ENCODE measurements at places on chromosomes 16 and 17. TPM values are rescaled to one million over a fixed set of nuclear protein-coding genes. Genes with fewer than 3 reads are reported as not detected.

SEPTIN1 gene
- total RNA-seq, result not detected

ARHGAP44 gene
- 19.3 TPM for total RNA-seq

VKORC1 gene
- 227 TPM for total RNA-seq

CRYBA1 gene
- total RNA-seq, result not detected

CALB2 gene
- 0.64 TPM for total RNA-seq

FMNL1 gene
- total RNA-seq, result 10.7 TPM

EXOC3L1 gene
- 11.2 TPM for total RNA-seq

DNA sequence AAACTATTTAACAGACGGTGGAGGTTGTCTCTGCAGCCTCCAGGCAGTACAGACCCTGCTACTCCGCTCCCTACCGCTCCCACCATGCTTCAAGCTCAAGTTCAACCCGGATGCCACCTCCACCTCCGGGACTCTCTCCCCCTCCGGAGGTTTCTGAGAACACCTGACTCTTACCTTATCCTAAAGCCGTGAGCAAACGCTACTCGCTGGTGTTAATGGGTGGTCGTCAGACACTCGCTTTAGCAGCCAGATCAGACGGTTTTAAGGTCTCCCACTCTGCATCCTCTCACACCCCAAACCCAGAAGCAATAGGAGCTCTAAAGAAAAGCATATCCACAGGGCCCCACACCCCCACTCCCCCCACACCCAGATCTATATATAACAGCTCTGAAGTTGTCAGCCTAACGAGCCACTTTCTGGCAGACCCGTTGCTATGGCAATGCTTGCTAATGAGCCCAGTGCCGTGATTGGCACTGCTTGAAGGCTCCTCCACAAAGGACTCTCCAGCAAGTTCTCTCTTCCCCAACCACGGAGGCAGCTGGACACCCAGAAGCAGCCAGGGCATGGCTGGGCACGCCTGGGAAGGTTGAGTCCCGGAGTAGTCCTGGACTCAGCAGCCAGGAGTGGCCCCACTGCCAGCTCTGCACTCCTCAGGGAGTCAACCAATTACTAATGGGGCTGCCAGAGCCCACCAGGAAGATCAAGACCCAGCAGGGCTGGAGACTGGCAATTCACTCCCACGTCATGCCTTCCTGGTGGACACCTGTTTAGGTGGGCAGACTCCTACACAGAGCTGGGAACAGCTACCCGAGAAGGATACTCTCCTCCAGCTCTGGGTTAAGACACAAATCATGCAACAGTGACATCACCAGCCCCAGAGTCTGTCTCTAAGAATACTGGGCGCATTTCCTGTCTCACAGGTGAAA is 121.2 kb upstream of the RCVRN start:
- H3K4me1 ChIP-seq, result no peaks in the 10 kb centered on the region
- H3K27me3 ChIP-seq, result no peaks in the 10 kb centered on the region
- H3K4me3 ChIP-seq, result no peak overlapping the region
- no peaks in the 10 kb centered on the region for H3K36me3 ChIP-seq

DNA sequence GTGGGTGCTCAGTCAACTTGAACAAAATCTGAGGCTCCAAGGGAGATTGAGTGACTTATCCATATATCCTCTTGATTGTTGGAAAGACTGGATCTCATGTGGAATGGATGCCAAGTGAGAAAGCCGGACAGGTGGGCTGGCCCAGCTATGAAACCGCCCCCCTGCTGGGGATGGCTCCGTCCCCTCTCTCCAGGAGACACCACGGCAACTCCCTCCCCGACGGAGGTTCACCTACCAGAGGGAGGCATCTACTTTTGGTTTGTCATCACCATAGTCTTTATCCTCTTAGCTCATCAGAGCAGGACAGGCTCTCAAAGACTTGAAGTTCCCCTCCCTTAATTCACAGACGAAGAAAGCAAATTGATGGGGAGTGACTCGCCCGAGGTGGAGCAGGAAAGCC is 1.8 kb upstream of the ALG1 start:
- H3K4me1 ChIP-seq, result peaks cover 12% of the 10 kb centered on the region
- peak; percentile 54 for DNase-seq
- no peak overlapping the region for H3K27ac ChIP-seq

DNA sequence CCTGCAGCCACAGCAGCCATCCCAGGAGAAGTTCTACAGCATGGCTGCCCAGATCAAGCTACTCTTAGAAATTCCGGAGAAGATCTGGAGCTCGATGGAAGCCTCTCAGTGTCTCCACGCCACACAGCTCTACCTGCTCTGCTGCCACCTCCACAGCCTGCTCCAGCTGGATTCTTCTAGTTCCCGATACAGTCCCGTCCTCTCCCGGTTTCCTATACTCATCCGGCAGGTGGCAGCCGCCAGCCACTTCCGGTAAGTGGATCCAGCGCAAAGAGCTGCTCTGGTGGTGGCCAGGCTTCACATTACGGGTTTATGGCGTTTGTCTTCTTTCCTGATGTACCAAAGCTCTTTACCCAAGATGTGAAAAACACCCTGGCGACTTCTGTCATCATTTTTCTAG is 3.6 kb downstream of the COG1 start:
- H3K36me3 ChIP-seq, result peaks cover 46% of the 10 kb centered on the region
- no peak for DNase-seq
- H3K27me3 ChIP-seq, result no peaks in the 10 kb centered on the region
- H3K27ac ChIP-seq, result no peak overlapping the region
- peaks cover 4% of the 10 kb centered on the region for H3K4me1 ChIP-seq

- no peak overlapping the region for H3K4me3 ChIP-seq
- H3K27ac ChIP-seq, result no peak overlapping the region
Observed at GRCh38 chr16:67441271-67441753, 10.4 kb downstream of the HSD11B2 start.

DNA sequence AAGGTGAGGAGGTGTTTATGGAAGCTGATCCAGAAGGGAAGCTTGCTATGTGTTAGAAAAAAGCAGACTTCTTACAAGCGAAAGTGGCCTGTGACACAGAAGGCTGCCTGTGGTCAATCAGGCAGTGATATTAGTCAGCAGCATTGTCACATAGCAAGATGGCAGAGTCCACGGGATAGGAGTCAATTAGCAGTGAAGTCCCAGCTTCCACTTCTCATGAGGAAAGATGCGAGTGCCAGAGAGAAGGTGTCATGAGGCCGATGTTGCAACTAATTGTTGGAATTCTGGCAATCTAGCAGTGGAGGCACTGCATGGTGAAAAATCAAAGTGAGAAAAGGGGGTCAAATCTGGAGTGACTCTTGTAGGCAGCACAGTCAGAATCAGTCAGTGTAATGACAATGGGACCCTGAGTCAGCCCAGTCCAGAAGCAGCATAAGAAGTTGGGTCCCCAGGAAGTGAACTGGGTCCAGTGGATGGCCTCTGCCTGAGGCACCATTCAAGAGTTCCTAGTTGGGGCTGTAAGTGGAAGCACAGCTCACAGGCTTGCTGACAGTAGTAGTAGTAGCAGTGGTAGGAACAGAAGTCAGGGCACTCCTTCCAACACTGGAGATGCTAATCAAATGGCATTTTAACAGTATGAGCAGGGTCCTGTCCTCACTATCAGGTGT is 85.1 kb downstream of the TNFRSF13B start:
- H3K27ac ChIP-seq, result no peak overlapping the region
- no peak overlapping the region for H3K4me3 ChIP-seq
- no peaks in the 10 kb centered on the region for H3K27me3 ChIP-seq
- H3K36me3 ChIP-seq, result no peaks in the 10 kb centered on the region
- DNase-seq, result no peak

GRCh38 chr17:40498281-40499084 is 2.9 kb downstream of the TNS4 start:
- DNase-seq, result no peak
- no peaks in the 10 kb centered on the region for H3K27me3 ChIP-seq
- H3K4me3 ChIP-seq, result no peak overlapping the region
- H3K27ac ChIP-seq, result peak overlapping the region; percentile 29
- peaks cover 6% of the 10 kb centered on the region for H3K4me1 ChIP-seq

- no peaks in the 10 kb centered on the region for H3K36me3 ChIP-seq
- H3K4me1 ChIP-seq, result no peaks in the 10 kb centered on the region
Observed at GRCh38 chr16:72129976-72130656, 36.5 kb downstream of the DHX38 start.

DNA sequence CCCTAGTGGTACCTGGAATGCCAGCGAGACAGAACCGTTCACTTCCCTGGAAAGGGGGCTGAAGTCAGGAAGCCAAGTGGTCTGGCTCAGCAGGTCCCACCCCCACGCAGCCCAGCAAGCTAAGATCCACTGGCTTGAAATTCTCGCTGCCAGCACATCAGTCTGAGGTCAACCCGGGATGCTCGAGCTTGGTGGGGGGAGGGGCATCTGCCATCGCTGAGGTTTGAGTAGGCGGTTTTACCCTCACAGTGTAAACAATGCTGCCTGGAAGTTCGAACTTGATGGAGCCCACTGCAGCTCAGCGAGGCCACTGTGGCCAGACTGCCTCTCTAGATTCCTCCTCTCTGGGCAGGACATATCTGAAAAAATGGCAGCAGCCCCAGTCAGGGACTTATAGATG is 464.7 kb upstream of the TOM1L1 start:
- DNase-seq, result no peak
- H3K36me3 ChIP-seq, result no peaks in the 10 kb centered on the region
- H3K27me3 ChIP-seq, result no peaks in the 10 kb centered on the region
- no peak overlapping the region for H3K4me3 ChIP-seq

DNA sequence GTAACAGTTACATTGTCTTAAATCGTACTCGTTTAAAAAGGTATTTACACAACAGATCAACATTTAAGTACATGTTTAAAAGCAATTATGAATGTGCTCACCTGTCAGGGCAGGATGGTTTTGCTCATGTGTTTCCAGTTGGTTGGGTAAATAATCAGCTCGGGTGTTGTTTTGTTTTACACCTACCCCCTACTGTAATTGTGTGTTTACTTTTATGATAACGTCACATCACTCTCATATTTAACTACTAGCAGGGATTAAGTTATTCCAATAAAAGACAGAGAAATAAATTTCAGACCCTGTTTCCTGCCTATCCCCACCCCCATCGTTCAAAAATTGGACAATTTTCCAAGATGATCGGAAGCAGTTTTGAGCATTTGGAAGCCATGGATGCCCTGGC is 390.2 kb downstream of the SEC14L1 start:
- DNase-seq, result no peak
- H3K36me3 ChIP-seq, result no peaks in the 10 kb centered on the region
- no peaks in the 10 kb centered on the region for H3K27me3 ChIP-seq
- H3K4me1 ChIP-seq, result no peaks in the 10 kb centered on the region
- H3K27ac ChIP-seq, result no peak overlapping the region
- no peak overlapping the region for H3K4me3 ChIP-seq

- H3K4me3 ChIP-seq, result no peak overlapping the region
- H3K36me3 ChIP-seq, result no peaks in the 10 kb centered on the region
- no peak for DNase-seq
- peak overlapping the region; percentile 82 for H3K27ac ChIP-seq
Observed at GRCh38 chr16:67672739-67673662, 6.4 kb downstream of the C16orf86 start.

DNA sequence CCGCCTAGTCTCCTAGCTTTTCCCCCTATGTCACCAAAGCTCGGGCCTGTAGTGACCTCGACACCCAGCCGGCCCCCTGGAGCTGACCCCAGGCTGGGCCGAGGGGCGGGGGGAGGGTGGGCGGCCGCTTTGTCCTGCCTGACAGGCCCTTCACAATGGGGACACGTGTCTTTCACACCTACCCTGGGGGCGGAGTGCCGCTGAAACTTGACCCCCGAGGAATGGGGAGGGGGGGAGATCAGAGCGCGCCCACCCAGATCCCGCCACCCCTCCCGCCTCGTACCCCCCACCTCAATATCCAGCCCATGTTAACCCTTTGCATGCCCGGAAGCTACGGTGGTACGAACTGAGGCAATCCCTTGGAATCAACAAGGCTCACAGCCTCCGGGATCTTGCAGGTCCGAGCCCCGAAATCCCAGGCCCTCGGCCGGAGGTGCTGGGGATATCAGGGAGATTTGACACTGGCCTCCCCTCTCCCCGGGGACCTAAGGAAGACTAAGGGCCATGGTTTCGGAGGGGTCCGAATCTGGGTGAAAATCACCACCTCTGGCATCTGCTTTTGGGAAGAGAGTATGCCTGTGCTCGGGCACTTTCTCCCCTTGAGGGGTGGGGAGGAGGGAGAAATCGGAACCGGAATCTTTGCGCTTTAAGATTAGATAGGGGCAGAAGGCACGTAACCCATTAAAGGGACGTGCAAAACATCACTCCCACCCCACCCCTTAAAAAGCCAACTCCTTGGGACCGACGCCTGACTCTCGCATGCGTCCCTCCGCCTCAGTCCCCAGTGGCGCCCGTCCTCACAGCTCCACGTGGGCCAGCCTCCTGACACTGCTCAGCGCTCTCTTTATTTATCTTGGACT is 2.6 kb downstream of the NOG start:
- H3K27me3 ChIP-seq, result no peaks in the 10 kb centered on the region
- H3K4me1 ChIP-seq, result peaks cover 40% of the 10 kb centered on the region
- no peaks in the 10 kb centered on the region for H3K36me3 ChIP-seq
- H3K4me3 ChIP-seq, result peak overlapping the region; percentile 66
- DNase-seq, result no peak

GRCh38 chr17:65966072-65966695 is 225.7 kb downstream of the CEP112 start:
- no peak for DNase-seq
- no peak overlapping the region for H3K4me3 ChIP-seq
- H3K36me3 ChIP-seq, result no peaks in the 10 kb centered on the region

- no peaks in the 10 kb centered on the region for H3K27me3 ChIP-seq
- H3K4me3 ChIP-seq, result no peak overlapping the region
- H3K36me3 ChIP-seq, result peaks cover 24% of the 10 kb centered on the region
- no peaks in the 10 kb centered on the region for H3K4me1 ChIP-seq
- no peak for DNase-seq
- no peak overlapping the region for H3K27ac ChIP-seq
Observed at GRCh38 chr16:15581127-15581815, 61.7 kb downstream of the MARF1 start.

DNA sequence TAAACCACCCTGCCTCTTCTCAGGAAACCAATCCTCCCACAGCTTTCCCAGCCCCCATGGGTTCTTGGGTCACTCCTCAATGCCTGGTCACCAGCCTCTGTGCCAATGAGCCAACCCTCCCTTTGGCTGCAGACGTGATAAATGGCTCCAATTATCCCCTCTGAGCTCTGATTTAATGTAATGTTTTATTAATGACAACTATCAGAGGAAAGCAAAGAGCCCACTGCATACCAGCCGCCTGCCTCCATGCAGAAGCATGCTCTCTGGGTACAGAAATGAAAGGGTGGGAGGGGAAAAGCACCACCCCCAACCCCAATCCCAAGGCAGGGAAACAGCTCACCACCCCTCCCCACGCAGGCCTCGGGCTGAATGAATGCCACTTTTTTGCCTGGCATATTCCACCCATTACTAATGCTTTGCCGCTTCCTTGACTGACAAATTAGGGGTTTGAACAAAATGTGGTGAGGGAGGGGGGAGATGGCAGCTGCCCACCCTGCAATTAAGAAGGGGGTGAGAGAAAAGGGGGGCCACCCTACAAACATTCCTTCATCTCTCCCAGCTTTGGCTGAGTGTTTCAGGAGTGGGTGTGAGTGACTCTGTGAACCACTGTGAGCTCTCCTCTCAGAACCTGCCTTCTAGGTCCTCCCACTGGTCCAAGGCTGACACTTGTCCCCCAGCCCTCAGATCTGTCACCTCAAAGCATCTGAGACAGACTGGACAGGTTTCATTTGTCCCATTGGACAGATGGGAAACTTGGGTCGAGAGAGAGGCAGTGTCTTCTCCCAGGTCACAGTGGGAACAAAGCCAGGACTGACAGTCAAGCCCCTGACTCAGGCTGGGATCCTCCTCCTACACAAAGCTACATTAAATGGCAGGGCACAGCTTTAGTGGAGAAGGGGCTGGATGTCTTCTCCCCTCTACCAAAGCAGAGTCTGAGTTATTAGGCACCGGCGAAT is 161.5 kb downstream of the TMEM132E start:
- H3K27ac ChIP-seq, result no peak overlapping the region
- H3K27me3 ChIP-seq, result no peaks in the 10 kb centered on the region
- no peaks in the 10 kb centered on the region for H3K36me3 ChIP-seq
- H3K4me1 ChIP-seq, result no peaks in the 10 kb centered on the region

GRCh38 chr16:83147244-83147643 is 520.5 kb downstream of the CDH13 start:
- no peak overlapping the region for H3K4me3 ChIP-seq
- DNase-seq, result no peak
- H3K27ac ChIP-seq, result no peak overlapping the region
- no peaks in the 10 kb centered on the region for H3K27me3 ChIP-seq
- no peaks in the 10 kb centered on the region for H3K36me3 ChIP-seq
